ENCODE measurements at places on chromosomes 1 and 21. TPM values are rescaled to one million over a fixed set of nuclear protein-coding genes. Genes with fewer than 3 reads are reported as not detected.

The CASZ1 gene
- 84.9 TPM for total RNA-seq

GRCh38 chr1:228687587-228687986 is 47.7 kb upstream of the RHOU start:
- H3K36me3 ChIP-seq: no peaks in the 10 kb centered on the region
- no peak overlapping the region for H3K4me3 ChIP-seq
- DNase-seq: no peak
- no peak overlapping the region for H3K27ac ChIP-seq
- no peaks in the 10 kb centered on the region for H3K27me3 ChIP-seq

DNA sequence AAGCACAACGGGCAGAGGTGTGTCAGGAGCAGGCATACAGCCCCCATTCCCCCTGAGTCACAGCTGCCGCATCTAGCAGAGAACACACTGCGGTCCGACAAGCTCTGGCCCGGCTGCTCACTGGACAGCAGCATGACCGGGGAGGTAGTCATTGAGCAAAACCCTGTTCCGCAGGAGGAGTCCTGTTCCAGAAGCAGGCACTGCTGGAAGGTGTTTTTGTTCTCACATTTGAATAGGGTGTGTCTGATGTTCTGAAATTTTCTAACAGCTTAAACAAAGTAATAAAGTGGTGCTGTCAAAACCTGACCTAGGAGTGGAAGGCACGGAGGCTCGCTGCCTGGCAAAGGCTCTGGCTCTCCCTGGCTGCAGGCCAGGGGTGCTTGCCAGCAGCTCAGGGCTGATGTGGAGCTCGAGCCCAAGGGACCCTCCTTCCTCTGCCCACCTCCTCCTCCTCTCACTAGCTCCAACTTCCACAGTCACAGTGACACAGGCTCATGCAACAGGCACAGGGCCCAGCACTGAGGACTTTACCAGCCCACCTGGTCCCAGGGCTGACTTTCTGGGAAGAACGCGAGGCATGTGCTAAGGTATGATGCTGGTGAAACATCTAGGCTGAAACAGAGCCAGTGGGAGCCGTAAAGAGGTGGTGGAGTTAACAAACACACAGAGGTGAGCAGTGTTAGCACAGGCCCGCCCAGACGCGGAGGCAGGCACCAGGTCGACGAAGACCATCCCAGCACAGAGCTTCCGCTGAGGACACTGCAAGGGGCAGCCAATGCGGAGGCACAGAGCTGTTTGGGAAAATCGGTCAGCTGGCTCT is 118.6 kb upstream of the IFFO2 start:
- H3K27ac ChIP-seq: peak overlapping the region; percentile 13
- H3K36me3 ChIP-seq: peaks cover 74% of the 10 kb centered on the region
- DNase-seq: no peak
- H3K4me3 ChIP-seq: no peak overlapping the region
- no peaks in the 10 kb centered on the region for H3K27me3 ChIP-seq
- peaks cover 4% of the 10 kb centered on the region for H3K4me1 ChIP-seq

DNA sequence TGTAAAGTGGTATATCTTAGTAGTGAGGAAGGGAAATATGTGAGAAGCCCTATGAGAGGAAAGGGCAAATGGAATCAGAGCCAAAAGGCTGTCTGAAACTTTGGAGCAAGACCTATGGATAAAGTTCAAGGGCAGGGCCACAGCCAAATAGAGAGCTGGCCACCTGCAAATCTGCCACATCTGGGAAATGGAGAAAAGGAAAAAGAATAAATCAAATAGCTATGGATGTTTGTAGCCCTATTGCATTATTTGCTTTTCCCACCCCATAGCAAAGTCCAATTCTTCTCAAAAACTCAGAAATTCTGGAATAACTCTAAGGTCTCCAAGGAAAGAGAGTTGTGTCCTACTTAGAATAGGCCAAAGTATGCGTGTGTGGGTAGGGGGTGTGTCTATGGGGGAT is 4.0 kb upstream of the HLX start:
- H3K27me3 ChIP-seq: peaks cover 15% of the 10 kb centered on the region
- no peaks in the 10 kb centered on the region for H3K36me3 ChIP-seq
- H3K27ac ChIP-seq: no peak overlapping the region
- H3K4me3 ChIP-seq: no peak overlapping the region
- no peak for DNase-seq
